ENCODE measurements at places on chromosomes 2 and 18.

DNA sequence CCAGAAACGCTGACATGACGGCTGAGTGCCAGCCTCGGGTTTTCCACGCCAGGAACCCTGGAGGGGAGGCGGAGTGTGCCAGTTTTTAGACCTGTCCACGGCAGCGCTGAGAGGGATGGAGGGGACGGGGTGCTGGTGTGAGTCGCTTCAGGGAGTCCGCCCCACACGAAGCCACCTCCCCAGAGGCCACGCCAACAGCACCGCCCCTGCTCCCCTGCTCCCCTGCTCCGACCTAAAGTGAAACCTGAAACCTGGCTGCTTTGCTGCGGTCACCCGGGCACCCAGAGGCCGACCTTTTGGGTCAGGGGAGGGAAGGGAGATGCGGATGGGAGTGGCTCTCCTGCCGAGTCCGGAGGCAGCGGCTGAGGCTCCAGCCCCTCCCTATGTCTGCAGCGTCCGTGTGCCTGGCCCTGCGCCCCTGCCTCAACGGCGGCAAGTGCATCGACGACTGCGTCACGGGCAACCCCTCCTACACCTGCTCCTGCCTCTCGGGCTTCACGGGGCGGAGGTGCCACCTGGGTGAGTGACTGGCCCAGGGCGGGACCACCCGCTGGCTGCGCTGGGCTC is 38.1 kb downstream of the SNED1 start:
- DNase-seq = no peak

DNA sequence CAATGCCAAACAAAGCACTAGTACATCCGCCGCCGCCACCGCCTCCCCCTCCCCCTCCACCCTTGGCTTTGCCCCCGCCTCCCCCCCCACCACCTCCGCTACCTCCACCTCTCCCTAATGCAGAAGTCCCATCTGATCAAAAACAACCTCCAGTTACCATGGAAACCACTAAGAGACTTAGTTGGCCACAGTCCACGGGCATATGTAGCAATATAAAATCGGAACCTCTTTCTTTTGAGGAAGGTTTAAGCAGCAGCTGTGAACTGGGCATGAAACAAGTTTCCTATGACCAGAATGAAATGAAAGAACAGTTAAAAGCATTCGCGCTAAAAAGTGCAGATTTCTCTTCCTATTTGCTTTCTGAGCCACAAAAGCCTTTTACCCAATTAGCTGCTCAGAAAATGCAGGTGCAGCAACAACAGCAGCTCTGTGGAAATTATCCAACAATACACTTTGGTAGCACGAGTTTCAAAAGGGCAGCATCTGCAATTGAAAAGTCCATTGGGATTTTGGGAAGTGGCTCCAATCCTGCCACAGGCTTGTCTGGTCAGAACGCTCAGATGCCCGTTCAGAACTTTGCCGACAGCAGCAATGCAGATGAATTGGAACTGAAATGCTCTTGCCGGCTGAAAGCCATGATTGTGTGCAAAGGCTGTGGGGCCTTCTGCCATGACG is 168.0 kb downstream of the ASXL3 start:
- DNase-seq = no peak

GRCh38 chr2:226717719-226718118 is 81.9 kb downstream of the IRS1 start:
- DNase-seq = no peak

- DNase-seq = no peak
Observed at GRCh38 chr18:57091231-57091630, 55.7 kb upstream of the BOD1L2 start.

GRCh38 chr2:44004735-44005602 is 9.2 kb upstream of the LRPPRC start:
- DNase-seq = peak; percentile 7
